ENCODE measurements at places on chromosomes 2 and 18.

GRCh38 chr18:1094409-1094808 lies 189.7 kb downstream of the ADCYAP1 start:
- no peak for DNase-seq

DNA sequence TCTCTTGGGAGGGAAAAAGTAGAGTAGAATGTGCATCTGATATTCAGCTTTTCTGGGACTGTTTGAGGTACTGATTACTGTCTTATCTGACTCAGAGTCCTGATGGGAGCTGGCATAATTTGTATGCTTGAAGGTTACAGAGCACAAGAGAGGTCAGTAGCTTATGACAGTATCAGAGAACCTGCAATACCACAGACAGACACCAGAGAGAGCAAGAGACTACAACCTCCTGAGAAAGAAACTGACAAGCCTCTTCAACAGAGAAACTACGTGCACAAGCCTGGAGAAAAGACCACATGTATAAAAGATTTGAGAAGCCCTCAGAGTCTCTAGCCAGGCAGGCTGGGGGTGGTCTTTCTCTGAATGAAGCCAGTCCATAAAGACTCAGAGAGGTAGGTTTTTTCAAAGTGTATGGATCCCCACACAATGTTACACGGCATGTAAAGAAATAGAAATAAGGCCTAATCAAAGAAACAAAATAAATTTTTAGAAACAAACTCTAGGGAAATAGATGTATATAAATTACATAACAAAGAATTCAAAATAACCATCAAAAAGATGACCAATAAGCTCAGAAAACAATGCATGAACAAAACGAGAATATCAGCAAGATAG lies 568.3 kb downstream of the LRRTM4 start:
- peak; percentile 1 for DNase-seq

DNA sequence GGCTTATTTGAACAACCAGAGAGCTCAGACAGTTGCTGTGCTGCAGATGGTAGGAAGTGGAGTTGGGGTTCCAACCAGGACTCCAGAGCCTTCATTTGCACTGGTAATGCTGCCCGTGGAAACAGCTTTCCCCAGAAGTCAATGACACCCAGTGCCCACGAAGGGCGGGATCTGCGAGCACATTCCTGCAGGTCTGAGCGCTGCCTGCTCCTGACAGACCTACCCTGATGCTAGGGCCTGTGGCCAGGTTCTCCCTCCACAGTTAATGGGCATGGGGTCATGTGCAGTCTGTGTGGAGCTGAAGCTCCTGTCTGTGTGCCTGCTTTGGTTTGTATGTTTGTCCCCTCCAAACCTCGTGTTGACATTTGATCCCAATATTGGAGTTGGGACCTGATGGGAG lies 299.0 kb upstream of the HS6ST1 start:
- DNase-seq: no peak

- no peak for DNase-seq
Observed at GRCh38 chr2:196823750-196824522, 14.8 kb upstream of the C2orf66 start.

DNA sequence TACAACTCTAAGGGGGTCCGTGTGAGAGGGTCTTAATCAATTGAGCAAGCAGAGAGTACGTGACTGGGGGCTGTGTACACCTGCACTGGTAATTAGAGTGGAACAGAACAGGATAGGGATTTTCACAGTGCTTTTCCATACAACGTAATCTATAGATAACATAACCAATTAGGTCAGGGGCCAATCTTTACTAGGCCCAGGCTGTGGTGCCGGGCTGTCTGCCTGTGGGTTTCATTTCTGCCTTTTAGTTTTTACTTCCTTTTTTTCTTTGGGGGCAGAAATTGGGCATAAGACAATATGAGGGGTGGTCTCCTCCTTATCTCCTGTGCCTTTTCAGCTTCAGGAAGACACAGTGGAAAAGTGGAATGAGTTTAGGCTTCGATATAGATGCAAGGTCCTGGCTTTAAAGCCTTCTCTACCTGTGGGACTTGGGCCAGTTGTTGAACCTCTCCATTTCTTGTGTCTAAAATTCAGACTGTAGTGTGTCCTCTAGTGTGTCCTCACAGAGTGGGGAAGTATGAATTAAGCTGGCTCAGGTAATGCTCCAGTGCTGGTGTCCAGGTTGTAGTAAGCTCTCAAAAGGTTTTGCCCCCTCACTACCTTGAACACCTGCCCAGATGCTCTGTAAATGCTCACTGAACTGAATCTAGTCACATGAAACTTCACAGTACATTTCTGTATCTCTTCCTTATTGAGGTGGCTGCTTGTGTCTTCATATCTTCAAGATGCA lies 422.8 kb downstream of the SETBP1 start:
- DNase-seq: no peak

GRCh38 chr2:85585781-85586105 lies 1.5 kb downstream of the VAMP5 start:
- DNase-seq: no peak

DNA sequence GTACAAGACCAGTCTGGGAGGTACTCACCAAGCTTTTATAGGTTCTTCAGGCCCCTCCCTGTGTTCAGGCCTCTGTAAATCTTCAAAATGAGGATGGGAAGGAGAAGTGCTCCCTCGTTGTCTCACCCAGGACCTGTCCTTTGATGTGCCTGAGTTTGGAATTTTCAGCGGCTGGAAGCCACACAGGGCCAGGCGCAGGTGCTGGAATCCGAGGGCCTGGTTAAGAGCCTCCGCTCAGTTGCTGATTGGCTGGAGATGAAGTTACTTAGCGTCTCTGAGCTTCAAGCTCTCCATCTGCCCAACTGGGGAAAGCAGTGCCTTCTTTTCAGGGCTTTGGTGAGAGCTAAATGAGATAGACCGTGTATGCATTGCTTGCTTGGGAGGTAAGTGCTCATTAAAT lies 30.0 kb downstream of the HJURP start:
- DNase-seq: no peak

- no peak for DNase-seq
Observed at GRCh38 chr2:59282374-59283057, 1041.4 kb upstream of the FANCL start.

GRCh38 chr18:11767935-11768334 lies 78.9 kb downstream of the GNAL start:
- DNase-seq: no peak

GRCh38 chr2:45922577-45922988 lies 271.1 kb downstream of the PRKCE start:
- peak; percentile 24 for DNase-seq

- no peak for DNase-seq
Observed at GRCh38 chr2:196504788-196505187, 134.7 kb upstream of the CCDC150 start.

- DNase-seq: no peak
Observed at GRCh38 chr2:219901155-219901554, 273.7 kb downstream of the SLC4A3 start.

DNA sequence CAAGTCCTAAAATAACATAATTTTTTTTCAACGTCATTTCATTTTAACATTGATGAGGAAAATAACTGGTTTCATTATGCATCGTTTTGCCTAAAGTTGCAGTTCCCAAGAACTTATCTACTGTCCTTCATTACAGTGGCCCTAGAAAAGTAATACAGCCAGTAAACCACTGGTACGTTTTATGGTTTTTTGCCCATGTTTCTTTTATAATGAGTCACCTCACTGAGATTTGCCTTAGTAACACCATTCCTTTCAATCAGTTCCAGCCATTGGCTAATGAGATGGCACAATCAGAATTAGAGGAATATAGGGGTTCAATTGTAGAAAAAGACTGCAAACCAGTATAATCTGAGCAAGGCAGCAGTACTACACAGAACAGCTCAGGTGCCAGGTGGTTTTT lies 422.6 kb upstream of the LYPD1 start:
- DNase-seq: no peak

- DNase-seq: no peak
Observed at GRCh38 chr2:108909275-108909823, 79.7 kb downstream of the EDAR start.

DNA sequence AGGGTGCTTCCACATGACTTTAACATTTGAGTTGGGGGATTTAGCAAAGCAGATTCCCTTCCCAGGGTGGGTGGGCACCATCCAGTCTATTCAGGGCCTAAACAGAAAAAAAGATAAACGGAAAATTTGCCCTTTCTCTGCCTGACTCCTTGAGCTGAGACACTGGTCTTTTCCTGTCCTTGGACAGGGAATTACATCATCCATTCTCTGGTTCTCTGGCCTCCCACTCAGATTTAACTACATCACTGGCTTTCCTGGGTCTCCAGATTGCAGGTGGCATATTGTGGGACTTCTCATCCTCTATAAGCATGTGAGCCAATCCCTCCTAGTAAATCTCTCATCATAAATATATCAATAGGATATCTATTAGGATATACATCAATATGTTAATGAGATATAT lies 25.8 kb downstream of the CAPN13 start:
- no peak for DNase-seq

GRCh38 chr2:207330912-207331311 lies 165.2 kb upstream of the KLF7 start:
- DNase-seq: no peak

GRCh38 chr2:127429844-127430425 lies 11.7 kb downstream of the PROC start:
- DNase-seq: no peak

DNA sequence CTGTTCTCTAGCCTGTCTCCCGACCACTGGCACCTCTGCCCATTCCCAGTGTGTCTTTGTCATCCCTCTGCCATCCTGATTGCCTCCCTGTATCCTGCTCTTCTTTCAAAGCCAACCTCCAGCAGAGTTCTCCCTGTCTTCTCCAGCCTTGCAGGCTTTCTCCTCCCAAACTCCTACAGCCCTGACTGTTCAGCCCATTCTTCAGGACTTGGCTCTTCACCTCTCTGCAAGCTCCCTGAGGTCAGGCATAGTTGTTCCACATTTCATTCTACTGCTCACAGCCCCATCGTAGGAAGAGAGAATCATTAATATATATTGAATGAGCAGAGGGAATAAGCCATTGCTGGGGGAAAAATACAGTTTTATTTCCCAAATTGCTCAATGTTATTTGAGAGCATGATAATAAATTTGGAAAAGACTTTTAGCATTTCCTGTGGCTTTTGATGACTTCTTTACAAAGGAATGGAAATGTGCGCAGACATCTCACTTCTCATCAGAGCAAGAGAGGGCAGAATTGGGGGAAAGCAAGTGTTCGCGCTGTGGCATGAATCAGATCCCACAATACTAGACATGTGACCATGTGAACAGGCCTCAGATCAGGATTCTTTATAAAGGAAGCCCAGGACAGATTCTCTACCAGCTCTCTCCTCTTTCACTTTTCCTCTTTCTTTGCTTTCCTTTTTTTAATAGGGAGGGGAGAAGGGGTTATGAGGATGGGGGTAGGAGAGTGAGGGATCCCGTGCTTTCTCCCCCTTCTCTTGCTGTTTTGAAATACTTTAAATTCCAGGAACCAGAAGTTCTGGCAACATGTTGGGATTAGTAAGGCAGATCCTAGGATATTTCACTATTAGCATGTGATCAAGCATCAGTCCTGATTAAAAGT lies 37.4 kb downstream of the EPAS1 start:
- no peak for DNase-seq

- no peak for DNase-seq
Observed at GRCh38 chr2:68045342-68045741, 17.5 kb downstream of the C1D start.

GRCh38 chr2:174796319-174796771 lies 32.1 kb upstream of the CHRNA1 start:
- no peak for DNase-seq

- no peak for DNase-seq
Observed at GRCh38 chr2:1539441-1539840, 126.2 kb downstream of the TPO start.

- no peak for DNase-seq
Observed at GRCh38 chr2:106547164-106547903, 60.2 kb downstream of the CD8B2 start.

DNA sequence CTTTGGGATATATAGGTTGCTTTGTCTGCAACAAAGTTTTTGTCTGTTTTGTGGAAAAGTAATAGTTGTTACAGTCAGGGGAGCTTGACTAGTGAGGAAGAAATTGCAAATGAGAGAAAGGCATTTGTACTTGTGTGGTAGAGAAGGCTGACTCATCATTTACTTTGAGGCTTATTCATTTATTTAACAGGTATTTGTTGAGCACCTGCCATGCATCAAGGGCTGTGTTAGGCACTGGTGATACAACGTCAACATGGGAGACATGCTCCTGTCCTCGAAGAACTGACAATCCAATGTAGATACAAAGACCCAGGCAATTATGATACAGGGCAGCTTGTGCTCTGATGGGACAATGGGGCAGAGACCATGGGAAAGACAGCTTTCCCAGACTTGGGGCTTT lies 79.5 kb downstream of the UPP2 start:
- no peak for DNase-seq

DNA sequence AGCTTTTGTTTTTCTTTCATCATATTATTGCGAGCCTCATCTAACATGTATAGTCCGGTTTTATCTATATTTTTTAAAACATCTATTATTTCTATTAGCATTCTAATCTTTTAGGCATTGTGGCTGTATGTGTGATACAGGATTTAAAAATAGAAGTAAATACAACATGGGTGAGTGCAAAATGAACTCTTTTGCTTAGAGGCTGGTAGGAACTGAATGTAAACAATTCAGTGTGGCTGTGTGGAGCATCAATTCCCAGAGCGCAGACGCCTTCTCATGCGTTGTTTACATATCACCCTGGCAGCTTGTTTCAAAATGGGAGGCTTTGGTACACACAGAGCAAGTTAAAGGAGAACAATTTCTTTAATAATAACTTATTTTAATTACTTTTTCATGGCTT lies 836 bp downstream of the DTNA start:
- no peak for DNase-seq

GRCh38 chr2:173205375-173205774 lies 129.7 kb downstream of the MAP3K20 start:
- DNase-seq: peak; percentile 70

- DNase-seq: no peak
Observed at GRCh38 chr18:48620071-48620470, 81.2 kb downstream of the CTIF start.

DNA sequence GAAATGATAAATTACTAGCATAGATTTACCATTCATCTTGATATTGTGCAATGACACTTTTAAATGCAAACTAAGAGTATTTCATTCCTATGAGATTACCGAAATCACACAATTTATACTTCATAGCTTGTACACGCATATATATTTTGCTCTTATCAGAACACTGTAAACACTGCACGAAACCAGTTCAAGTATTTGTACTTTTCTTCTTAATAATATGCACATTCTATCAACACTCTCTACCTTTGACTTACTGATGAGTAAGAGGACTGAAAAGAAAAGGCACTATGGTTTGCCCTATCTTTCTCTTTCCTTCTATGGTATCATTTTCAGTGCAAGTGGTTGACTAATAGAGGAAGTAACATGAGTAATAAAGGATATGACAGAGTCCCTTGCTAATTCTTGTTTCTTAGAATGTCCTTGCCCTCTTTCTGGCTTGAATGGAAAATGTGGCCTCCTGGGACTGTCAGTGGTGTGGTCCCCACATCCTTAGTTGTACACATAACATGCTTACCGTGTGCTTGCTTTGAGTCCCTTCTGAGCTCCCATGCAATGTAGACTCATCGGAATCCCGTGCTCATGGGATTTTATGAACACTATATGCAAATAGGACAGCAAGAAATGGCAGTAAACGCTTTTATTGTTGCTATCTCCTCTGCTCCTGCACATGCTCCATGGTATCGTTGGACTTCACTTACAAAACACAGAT lies 363.5 kb upstream of the TNP1 start:
- DNase-seq: no peak

- DNase-seq: no peak
Observed at GRCh38 chr18:50696436-50696835, 123.4 kb downstream of the MRO start.

Measured in NCI-H446 treated with DMSO at 0.1 percent for 48 hours (cell line).